ENCODE measurements at places on chromosomes 2 and 18.

GRCh38 chr2:175282300-175282699, 100.8 kb upstream of the ATP5MC3 start:
- peak; percentile 53 for DNase-seq

- peak; percentile 72 for DNase-seq
Measured at GRCh38 chr18:6543330-6543908, 128.7 kb upstream of the L3MBTL4 start.

- no peak for DNase-seq
Measured at GRCh38 chr18:37467002-37467662, 98.5 kb downstream of the CELF4 start.

- DNase-seq, result peak; percentile 64
Measured at GRCh38 chr18:27604583-27604982, 419.5 kb upstream of the CHST9 start.

GRCh38 chr18:39296293-39296888, 1730.8 kb upstream of the CELF4 start:
- no peak for DNase-seq

DNA sequence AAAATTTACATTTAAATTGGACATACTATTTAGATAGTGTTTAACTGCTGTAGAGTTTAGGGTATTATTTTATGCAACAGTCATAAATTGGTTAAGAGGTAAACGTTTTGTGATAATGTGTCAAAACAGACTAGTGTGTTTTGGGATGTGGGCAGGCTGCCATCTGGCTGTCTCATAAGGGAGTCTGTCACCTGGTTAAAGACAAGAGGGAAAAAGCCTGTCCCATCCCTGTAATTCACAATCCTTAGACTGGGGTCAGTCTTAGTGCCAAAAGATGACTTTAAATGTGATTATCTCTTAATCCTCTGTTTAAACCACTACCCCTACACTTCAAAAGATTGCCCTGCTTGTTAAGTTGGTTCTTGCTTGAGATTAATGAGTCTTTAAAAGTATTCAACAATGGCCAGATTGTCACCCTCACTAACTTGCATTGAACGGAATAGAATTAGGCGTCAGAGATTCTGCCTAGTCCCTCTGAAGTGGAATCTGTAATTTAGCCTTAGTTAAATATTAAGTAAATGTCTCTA, 59.2 kb downstream of the SGPP2 start:
- DNase-seq, result no peak

DNA sequence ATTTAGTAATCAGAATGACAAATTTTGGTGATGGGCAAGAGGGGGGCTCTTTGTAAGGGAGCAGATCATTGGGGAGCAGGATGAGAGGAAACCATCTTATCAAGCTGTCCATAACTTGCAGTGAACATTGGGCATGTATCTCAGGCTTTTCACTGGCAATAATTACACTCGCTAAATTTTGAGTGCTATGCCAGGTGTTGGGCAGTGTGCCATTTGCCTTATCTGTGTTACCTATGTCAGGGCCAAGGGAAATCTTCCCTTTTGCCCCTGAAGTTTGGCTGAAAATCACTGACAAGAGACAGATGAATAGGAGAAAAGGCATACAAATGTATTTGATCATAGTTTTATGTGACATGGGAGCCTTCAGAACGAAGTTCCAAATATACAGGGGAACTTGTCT, 39.0 kb downstream of the NOSTRIN start:
- DNase-seq, result no peak

DNA sequence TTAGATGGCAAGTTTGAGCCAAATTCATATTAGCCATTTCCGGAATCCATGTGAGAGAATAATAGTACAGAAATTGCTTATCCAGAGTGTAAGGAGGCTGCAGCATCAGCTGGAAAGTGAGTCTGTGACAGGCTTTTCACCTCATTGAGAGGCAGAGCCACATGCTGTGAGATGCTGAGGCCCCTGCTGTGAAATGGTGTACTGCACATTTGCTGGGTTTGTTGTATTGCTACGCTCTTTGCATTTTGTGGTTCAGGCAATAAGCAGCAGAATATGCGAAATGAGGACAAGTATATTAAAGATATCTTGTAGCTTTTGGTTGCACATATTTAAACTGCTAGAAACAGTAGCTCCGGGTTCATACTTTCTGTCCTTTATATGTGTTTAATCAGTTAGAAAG, 37.0 kb downstream of the NABP1 start:
- DNase-seq, result no peak
